ENCODE measurements at places on chromosomes 1 and 21.
A peak's percentile ranks its signal among the peaks of the same experiment; 100 is the strongest.

- no peak for DNase-seq
These were observed 361 bp downstream of the DDAH1 start for GRCh38 chr1:85464497-85465098.

DNA sequence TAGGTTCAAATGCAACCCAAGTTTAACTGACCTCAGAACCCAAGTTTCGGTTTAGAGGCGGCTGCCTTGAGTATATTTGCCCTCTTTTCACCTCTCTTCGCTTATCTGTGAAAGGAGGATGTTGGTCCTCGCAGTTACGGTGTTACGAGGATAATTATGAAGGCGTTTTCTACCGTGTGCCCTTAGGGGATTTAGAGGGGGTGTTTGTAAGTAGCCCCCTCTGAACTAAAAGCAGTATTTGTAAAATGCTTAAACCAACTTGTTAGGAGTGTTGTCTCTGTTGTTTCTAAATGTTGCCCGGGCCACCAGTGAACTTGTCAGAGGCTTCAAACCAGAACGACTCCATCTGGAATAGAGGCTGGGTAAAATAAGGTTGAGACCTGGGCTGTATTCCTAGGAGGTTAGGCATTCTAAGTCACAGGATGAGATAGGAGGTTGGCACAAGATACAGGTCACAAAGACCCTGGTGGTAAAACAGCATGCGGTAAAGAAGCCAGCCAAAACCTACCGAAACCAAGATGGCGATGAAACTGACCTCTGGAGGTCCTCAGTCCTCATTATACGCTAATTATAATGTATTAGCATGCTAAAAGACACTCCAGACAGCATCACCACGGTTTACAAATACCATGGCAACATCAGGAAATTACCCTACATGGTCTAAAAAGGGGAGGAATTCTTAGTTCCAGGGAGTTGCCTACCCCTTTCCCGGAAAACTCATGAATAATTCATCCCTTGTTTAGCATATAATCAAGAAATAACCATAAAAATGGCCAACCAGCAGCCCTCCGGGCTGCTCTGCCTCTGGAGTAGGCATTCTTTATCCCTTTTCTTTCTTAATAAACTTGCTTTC, 1.0 kb upstream of the PSRC1 start:
- no peak for DNase-seq

- no peak for DNase-seq
These were observed 15.2 kb downstream of the PPT1 start for GRCh38 chr1:40081871-40082270.

DNA sequence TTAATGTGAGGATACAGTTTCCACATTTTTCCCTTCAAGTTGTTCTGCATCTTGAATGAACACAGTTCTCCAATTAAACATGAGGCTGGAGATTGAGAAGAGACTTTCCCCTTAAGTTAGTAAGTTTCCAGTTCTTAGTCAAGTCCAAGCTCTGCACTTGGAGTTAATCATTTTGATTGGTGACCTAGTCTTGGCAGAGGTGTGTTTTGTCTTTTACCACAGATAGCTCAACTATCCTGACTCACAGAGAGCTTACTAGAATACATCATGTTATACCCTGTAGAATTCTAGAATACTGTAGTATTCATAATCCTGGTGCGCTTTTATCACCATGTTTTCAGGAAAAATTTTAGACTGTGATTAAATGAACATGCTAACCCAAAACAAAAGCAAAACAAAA, 129.2 kb downstream of the CYYR1 start:
- no peak for DNase-seq

DNA sequence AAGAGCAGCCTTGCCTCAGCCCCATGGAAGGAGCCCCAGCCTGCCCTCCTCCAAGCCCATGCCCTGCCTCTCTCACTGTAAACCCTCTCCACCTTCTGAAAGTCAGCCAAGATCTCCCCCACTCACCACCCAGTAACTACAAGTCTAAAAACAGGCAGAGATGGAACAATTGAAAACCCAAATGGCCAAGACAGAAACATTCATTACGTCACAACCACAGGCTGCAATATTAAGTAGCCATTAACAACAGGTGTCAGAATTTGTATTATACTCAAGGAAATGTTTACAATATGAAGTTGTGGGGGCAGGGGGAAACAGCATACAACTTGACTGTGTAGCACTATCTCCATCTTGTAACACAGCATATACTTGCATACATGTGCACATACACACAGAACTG, 2.4 kb downstream of the IRF6 start:
- DNase-seq, result no peak

DNA sequence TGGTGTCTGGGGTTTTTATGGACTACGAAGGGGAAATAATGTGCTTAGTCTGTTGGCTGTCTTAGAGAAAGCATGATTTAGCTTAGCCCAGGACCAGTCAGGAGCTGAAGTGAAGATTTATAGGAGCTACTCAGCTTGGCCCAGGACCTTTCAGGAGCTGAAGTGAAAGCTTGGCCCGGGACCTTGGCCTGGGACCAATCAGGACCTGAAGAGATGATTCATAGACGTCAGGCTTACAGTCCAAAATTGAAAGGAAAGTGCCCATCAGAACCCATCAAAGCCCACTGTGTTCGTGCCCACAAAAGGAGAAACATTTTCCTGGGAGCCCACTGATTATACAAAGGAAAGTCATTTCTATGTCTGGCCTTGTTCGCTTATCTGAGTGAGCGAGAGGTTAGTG, 35.6 kb downstream of the MSTO1 start:
- no peak for DNase-seq

DNA sequence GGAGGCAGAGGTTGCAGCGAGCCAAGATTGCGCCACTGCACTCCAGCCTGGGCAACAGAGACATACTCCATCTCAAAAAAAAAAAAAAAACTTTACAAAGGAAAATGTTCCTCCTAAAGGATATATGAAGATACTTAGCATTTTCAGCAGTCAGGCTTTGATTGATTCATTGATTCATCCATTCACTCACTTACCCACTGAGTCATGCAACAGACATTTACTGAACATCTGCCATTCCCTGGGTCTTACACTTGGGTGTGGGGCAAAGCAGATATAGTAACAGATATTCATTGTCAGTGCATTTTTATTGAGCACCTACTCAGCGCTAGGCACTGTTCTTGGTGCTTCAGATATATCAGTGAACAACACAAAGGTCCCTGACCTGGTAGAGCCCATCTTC, 5.6 kb upstream of the LACTBL1 start:
- no peak for DNase-seq

DNA sequence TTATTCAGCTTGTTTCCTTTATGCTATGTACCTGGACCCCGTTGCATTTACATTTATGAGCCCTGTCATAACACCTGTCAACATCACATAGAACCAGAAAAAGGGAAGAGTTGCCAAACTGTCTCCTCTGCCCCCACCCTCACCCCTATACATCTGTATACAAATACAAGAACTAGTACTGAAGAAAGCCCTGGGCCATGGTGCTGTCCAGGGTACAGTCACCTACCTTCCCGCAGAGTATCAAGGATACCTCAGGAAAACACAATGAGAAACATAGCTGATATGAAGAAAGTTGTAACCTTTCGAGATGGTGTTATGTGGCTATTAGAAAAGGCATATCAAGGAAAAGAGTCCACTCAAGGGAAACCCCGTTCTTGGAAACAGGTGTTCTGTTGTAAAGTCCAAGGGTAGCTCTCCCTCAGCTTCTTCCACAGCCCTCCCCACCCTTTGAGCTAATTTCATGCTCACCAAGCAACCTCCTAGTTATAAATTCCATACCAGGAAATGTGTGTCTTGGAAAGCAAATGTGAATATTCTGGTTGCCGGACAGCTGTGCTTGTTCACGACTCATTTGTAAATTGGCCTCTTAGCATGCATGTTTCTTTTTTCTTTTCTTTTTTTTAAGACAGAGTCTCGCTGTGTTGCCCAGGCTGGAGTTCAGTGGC, 16.7 kb upstream of the AVPR1B start:
- no peak for DNase-seq

DNA sequence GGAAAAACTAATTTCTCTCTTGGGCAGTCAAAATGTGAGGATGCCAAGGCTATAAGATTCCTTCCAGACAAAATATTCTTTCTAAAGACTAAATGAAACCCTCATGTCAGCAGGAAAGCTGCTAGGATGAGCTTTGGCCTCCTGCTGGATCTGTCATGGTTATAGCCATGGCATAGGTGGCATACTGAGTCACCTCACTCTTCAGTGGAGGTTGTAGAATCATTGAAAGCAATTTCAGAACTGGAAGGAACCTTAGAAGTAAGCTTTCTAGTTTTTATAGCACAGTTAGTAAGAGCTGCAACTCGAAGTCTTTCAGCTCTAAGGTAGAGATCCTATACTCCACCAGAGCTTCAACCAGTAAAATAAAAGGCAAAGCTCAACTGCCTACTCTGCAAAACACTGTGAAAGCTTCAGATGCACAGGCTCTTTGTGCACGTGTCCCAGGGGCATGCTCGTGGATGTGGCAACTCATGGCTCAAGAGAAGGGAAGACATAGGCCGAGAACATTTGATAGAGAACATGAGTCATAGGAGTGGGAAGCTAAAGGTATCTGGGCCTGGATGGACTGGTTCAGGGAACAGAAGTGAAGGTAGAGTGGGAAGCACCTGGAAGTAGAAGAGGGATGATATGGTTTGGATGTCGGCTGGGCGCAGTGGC, 5.8 kb downstream of the AVPR1B start:
- no peak for DNase-seq

- no peak for DNase-seq
These were observed 55.2 kb upstream of the ANGPTL1 start for GRCh38 chr1:178926046-178926445.

DNA sequence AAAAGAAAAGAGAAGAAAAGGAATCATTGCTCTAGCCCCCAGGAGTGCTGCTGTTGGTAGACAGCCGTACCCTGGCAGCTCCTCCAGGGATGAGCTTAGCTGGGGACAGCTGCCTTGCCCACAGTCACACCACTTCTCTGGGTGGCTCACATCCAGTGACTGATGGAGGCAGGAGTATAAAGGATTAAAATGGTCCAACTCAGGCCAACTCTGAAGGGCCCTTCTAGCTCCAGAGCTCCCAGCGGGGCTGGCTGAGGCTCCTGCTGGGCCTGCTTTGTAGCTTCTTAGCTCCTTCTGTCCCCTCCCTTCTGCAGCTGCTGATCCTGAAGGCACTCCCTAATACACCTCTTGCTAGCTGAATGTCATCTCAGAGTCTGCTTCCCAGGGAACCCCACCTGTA, 4.4 kb downstream of the CITED4 start:
- no peak for DNase-seq

GRCh38 chr1:184218458-184219075, 167.0 kb downstream of the TSEN15 start:
- no peak for DNase-seq

DNA sequence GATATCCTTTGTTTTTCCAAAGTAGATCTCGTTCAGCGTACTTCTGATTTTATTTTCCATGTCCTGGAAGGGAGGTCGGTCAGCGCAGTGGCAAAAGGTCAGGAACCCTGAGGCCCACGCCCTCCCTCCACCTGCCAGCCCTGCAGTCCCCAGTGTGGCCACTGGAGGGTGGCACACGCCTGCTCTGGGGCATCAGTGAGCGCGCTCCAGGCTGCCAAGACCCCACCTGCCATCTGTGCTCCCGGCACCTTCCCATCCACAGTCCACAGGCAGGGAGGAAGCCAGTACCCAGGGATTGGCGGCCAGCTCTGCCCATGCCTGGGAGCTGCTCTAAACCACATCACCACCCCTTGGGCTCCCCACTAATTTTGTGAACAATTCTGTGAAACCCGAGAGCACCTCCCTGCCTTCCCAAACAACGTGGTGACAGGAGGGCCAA, 32.3 kb downstream of the SLC66A1 start:
- peak; percentile 11 for DNase-seq

GRCh38 chr1:203128716-203129500, 1.4 kb downstream of the ADORA1 start:
- no peak for DNase-seq

- no peak for DNase-seq
These were observed 156.0 kb downstream of the GLUL start for GRCh38 chr1:182235604-182235951.

DNA sequence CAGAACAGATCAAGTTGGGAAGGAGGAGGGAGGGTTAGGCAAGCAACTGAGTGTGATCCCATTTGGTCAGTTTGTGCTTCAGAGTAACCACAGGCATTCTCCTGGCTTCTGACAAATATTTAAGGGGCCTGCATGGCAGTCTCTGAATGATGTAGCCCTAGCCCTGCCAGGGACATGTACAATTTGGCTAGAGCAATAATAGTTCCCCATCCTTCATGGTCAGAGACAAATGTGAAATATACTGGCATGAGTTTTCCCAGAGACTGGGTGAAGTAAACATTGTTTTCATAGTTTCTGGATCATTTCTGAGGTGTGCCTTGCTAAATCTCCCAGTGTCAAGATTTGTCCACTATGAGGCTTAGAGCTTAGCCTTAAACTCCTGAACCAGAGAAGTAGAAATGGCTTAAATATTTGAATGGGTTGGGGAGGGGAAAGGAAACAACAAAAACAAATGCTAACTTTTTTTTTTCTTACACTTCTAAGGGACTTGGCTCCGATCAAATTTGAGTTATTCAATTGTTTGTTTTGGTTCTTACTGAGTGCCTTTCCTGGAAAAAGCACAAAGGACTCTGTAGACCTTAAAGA, 42.0 kb upstream of the UBE2U start:
- DNase-seq, result no peak

DNA sequence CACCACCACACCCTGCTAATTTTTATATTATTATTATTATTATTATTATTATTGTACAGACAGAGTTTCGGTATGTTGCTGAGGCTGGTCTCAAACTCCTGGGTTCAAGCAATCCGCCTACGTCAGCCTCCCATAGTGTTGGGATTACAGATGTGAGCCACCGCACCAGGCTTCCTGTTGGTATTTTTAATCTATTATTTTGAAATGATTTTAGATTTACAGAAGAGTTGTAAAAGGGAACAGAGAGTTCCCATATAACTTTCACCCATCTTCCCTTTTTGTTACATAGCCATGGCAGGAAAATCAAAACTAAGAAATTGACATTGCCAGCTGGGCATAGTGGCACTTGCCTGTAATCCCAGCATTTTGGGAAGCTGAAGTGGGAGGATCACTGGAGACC, 42.9 kb upstream of the CITED4 start:
- no peak for DNase-seq

DNA sequence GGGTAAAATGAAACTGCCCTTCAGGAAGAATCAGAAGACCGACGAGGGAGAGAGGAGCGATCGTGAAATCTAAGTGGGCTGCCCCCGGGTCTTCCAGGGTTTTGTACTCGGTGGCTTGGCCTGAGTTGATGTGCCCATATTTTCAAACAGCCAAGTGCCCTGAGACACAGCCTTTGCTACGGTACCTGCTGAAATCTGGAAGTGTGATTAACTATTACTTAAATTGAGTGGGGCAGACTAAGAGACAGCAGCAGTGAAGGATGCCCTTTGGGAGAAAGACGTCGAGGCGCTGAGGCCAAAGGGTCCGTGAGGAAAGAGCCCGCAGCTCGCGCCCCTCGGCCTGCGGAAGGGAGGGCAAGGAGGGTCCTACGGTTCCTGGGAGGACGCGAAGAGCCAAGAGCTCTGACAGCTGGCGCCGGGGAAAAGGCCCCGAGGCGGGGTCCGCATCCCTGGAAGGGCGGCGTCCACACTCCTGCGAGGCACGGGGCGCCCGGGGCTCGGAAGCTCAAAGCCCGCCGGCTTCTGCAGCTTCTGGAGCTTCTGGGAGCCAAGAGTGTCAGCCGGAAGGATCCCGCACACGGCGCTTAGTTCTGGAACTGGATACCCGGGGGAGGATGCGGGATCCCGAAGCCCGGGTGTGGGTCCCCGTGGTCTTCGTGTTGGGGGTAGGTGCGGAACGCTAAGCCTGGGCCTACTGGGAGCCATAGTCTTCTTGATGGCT, 15.4 kb upstream of the RNU1-4 start:
- no peak for DNase-seq

- no peak for DNase-seq
These were observed 178.3 kb upstream of the PALMD start for GRCh38 chr1:99467645-99468044.
